ENCODE measurements at places on chromosomes 3 and 15.
A peak's percentile ranks its signal among the peaks of the same experiment; 100 is the strongest.

GRCh38 chr3:47425959-47426358 is 45.1 kb downstream of the PTPN23 start:
- no peak for DNase-seq

DNA sequence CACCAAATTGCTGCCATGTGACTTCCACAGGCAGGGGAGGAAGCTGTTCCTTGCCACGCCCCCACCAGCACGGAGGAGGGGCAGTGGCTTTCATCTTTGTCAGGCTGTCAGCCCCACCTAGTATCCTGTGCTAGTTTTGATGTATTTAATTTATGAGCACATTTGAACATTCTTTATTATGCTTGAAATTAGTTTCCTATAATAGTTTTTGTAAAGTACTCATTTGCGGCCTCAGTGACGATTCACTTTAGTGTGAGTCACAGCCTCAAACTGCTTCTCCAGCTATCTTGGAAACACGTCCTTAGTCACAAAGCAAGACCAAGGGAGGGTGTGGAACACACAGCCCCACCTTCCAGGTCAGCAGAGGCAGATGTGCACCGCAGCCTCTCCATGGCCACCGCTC is 239.9 kb upstream of the ATP10A start:
- no peak for DNase-seq

DNA sequence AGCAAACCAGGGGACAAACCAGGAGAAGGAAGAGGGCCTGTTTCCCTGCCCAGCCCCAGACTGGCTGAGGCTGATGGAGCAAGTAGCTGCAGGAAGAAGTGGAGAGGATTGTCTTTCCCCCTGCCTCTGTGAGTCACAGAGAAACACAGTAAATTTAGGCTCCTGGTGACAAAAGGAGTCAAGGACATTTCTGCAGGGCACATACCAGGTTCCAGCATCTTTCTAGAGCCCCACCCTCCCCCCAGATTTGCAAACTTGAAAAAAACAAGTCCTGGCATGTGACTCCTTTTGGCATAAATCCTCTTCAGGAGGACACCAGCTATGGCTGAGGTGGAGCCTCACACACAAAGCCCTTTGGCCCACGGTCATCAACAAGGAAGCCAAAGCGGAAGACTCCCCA is 17.8 kb downstream of the PLD1 start:
- DNase-seq = no peak

- DNase-seq = no peak
Measured at GRCh38 chr15:63197626-63198025, 8.2 kb downstream of the RAB8B start.

DNA sequence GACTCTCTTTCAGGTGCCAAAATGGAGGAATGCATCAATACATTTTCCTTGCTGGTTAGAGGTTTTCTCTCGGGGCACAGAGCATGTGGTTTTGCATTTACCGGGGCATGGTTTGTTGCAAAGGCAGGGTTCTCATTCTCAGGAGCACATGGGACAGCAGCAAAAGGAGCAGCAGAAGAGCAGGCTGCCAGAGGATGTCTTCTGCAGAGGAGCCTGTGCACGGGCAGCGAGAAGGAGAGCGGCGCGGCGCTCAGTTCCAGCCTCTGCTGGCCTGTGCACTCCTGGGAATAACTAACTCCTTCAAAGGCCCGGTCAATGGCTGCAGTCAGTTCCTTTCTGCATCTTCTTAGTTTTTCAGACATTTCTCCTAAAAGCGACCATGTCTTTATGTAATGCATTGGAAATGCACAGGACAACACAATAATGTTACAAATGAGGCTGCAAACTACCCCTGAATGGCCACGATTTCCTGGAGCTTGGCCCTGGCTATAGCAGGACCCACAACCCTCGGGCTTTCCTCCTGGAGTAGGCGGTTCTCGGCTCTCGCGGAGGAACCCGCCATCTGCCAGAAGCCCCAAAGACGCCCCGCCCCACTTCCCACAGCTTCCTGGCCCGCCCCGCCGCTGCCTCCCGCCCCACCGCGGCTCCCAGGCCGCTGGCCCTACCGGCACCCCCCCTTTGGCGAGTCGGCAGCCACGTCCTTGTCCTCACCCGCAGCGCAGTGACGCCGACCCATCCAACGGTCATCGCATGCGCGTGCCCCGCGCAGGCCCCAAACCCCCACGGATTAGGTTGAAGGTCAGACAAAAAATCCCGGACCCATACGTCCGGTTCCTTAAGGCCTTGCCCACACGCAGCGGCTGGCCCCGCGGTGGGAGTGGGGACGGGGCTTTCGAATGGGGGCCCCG is at the start of gene C3orf62:
Gene C3orf62, minus strand, starts transcription at position 758 of the 908 bp plus-strand sequence. Its CDS starts 360 bp downstream, at position 398.
- peak; percentile 51 for DNase-seq

DNA sequence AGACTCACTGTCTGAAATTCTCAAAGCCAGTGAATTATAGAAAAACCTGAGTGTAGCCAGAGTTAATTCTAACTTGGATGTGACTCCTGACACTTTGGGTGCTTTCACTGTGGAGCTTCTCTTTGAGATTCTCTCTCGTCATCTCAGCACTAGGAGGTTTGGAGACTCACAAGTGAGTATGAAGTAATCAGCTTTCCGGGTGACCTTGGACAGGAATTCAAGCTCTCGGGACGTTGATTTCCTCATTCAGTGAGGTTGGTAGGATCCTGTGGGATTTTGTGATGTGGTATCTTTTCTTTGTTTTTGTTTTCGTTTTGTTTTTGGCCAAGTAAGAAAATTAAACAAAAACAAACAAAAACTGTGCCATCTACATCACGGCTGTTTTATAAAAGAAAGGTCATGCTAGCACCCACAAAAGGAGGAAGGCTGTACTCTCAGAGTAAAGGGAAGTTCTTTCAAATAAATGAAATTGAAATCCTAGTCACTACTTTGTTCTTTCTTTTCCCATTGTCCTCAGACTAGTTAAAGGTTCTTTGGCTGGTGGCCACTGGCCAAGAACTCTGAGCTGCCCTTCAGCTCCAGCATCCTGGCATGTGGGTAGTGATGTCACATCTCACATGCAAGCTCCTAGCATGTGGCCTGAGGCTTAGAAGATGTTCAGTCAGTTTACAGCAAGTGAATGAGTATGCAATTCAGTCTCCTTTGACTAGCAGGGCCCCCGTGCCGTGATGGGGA is 263.3 kb upstream of the TPM1 start:
- DNase-seq = no peak

- no peak for DNase-seq
Measured at GRCh38 chr3:123399653-123400052, 49.2 kb downstream of the ADCY5 start.

DNA sequence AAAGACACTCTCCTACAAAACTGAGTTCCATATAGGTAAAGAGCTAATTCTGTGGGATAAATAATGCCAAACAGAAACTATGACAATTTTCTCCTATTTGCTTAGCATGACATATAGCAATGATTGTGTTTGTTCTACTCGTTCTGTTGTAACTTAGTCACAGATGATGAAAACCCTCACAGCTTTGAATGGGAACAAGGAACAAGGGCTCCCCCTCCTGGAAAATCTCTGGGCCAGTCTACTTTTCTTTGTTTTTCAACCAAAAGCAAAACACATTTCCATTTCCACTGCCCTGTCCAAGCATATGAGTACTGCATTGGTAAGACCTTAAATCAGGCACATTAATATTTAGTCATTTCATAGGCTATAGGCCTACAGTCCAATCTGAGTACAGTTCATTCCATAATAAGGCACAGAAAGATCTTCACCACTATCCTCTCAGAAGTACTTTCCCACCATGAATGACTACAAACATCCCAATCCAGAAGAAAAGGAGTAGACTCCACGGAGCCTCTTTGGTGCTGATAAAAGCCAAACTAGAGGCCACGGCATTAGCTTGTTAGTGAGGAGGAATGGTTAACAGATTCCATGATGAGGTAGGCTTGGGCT is 67.1 kb downstream of the ATP8B4 start:
- no peak for DNase-seq

GRCh38 chr3:186570941-186571643 is 572 bp downstream of the DNAJB11 start:
- no peak for DNase-seq

DNA sequence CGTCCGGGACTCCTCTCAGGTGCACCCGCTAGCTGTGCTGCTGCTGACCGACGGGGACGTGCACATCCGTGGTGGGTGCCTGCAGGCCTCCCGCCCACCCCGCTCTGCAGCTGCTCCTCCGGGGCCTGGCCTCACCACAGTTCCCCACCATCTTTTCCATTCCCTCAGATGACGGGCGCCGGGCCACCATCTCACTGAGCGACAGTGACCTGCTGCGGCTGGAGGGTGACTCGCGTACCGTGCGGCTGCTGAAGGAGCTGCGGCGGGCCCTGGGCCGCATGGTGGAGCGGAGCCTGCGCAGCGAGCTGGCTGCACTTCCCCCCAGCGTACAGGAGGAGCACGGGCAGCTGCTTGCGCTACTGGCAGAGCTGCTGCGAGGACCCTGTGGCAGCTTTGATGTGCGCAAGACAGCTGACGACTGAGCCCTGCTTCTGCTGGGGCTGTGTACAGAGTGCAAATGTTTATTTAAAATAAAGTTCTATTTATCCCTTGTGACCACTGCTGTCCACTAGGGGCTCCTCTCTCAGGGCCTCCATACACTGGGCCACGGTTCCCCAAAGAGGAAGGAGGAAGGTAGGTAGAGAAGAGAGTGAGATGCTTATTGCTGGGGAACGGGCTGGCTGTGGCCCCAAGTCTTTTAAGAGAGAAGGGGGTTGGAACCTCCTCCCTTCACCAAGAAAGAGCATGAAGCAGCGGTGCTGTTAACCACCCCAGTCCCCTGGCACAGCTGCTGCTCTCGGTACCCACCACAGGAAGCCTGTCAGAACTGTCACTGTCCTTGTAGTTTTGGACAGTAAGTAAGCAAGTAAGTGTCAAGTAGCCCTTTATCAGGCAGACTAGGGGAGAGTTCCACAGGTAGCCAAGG is 47.0 kb downstream of the DHX30 start:
- DNase-seq = no peak

DNA sequence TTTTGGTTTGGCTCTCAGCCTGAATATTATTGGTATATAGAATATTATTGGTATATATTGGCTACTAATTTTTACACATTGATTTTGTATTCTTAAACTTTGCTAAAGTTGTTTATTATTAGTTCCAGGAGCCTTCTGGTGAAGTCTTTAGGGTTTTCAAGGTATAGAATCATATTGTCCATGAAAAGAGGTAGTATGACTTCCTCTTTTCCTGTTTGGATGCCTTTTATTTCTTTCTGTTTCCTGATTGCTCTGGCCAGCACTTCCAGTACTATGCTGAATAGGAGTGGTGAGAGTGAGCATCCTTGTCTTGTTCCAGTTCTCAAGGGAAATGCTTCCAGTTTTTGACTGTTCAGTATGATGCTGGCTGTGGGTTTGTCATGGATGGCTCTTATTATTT is 107.3 kb upstream of the LIPC start:
- no peak for DNase-seq

- no peak for DNase-seq
Measured at GRCh38 chr3:160038862-160039562, 50.4 kb downstream of the IL12A start.

- DNase-seq = no peak
Measured at GRCh38 chr15:98292442-98293240, 332.1 kb downstream of the ARRDC4 start.

DNA sequence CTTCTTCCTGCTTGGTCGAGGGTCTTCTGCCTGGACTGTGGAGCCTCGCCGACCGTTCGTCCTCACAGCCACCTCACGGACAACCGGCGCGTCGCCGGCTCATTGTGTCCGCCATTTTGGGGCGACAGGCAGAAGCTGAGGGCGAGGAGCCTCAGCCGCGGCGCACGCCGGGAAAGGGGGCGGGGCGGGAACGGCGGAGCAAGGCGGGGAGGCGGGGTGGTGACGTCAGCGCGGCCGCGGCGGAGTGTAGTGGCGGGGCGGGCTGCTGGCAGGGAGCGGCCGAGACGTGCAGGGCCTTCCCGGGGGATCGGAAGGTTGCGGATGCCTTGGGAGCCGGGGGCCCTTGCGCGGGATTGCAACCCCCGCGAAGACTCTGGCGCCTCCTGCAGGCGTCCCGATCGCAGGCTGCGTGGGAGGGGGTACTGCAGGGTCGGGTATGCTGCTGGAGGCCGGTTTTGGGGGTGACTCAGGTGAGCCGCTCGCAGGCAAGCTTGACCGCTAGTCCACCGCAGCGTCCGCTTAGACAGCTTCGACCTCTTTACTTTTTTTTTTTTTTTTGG is at the start of gene WDR82:
Gene WDR82, minus strand, starts transcription at position 140 of the 560 bp plus-strand sequence. CDS start 288 bp downstream, outside the sequence.
- DNase-seq = peak; percentile 96

GRCh38 chr3:39272191-39272590 is 7.6 kb downstream of the CX3CR1 start:
- DNase-seq = no peak

DNA sequence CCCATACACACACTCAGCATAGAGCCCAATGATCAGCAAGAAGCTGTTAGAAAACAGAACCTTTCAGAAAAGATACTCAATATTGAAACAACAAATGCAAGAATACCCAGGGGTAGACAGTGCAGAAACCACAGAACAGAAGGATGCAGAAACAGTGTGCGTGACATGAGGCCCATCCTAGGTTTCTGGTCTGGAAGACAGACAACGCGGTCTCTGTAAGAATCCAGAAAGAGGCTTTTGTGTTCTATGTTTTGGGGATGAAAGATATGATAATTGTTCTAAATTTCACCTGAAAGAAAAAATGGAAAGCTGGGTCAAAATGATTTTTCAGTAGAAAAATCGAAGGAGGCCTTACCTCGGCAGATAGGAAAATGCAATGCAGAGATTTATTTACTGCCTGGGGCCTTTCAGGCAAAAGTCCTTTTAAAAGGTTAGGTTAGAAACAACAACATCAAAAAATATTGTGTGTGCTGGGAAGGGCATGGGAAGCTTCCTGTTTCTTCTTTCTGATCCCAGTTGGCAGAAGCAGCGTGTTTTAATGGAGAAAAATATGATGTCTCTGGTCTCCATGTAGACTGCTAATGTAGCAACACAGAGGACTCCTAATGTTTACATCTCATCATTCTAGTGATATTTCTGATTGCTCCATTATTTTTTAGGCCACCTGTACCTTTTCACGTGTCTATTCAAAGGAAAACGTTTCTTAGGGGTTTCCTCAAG is 17.0 kb downstream of the SYNM start:
- no peak for DNase-seq

GRCh38 chr3:29465836-29466235 is 185.0 kb downstream of the RBMS3 start:
- DNase-seq = no peak

DNA sequence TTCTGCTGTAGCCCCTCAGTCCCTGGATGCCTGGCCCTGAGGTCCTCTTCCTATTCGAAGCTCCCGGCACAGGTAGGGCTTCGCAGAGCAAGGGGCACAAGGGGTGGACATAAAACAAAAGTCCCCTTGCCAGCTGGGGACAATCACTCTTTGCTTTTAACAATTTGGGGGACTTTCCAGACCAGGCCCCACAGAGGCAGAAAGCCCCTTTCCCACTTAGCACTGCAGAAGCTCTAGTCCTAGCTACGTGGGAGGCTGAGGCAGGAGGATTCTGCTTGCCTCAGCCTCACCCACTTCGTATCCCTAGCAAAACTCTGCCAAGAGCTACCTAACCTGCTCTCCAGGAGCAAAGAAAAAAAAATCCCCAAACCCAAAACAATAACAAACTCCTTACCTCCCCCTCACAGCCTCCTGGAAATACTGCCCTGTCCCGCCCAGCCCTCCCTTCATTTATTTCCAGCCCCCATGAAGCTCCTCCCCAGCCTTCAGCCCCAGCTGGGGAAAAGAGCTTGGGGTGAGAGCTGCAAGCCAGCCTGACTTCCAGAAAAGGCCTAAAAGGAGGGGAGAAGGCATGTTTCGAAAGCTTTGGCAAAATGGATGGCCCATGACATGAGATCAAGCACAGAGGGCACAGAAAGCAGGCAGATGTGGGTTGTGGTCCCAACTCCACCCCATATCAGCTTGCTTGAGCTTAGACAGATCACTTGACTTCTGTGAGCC is at the start of gene CIDEC:
Gene CIDEC, minus strand, starts transcription at position 424 of the 720 bp plus-strand sequence. CDS start 1,767 bp downstream, outside the sequence.
- no peak for DNase-seq

- no peak for DNase-seq
Measured at GRCh38 chr15:78453447-78453846, 15.4 kb downstream of the IREB2 start.

GRCh38 chr15:74417225-74417624 is 16.5 kb downstream of the SEMA7A start:
- no peak for DNase-seq

All from stimulated activated CD8-positive, alpha-beta memory T cell treated with anti-CD3 and anti-CD28 coated beads, Interleukin-12 subunit alpha, Interleukin-12 subunit beta, amount 100 ng/mL, for 1 hour (primary cell).